ENCODE measurements at places on chromosomes 11 and 22.
A peak's percentile ranks its signal among the peaks of the same experiment; 100 is the strongest.

GRCh38 chr11:93249459-93250220 lies 51.8 kb upstream of the SLC36A4 start:
- H3K36me3 ChIP-seq, result no peaks in the 10 kb centered on the region
- no peaks in the 10 kb centered on the region for H3K27me3 ChIP-seq
- no peak for DNase-seq

DNA sequence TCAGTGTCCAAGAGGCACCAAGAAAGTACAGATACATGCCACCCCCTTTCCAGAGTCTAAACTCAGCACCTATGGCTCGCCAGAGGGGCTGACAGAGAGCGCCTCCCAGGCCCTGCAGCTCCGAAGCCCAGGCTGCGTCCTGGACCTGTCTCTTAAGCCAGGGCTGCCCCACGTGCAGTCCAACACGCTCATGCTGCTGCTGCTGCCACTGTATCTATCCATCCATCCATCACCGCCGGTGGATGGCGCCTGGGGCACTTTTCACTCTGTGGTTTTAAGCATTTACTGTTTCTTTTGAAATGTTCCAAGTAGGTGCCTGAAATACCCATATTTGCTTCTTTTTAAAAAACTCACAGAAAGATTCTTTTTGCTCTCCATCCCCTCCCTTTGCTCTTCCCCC lies 41.8 kb downstream of the MACROD1 start:
- peaks cover 6% of the 10 kb centered on the region for H3K4me1 ChIP-seq
- H3K27me3 ChIP-seq, result no peaks in the 10 kb centered on the region
- H3K36me3 ChIP-seq, result no peaks in the 10 kb centered on the region
- no peak for DNase-seq
- H3K27ac ChIP-seq, result no peak overlapping the region

- H3K4me1 ChIP-seq, result no peaks in the 10 kb centered on the region
- H3K4me3 ChIP-seq, result no peak overlapping the region
- no peaks in the 10 kb centered on the region for H3K27me3 ChIP-seq
- no peak overlapping the region for H3K27ac ChIP-seq
- no peak for DNase-seq
- no peaks in the 10 kb centered on the region for H3K36me3 ChIP-seq
Observed at GRCh38 chr11:80129396-80129795, 688.6 kb upstream of the TENM4 start.

DNA sequence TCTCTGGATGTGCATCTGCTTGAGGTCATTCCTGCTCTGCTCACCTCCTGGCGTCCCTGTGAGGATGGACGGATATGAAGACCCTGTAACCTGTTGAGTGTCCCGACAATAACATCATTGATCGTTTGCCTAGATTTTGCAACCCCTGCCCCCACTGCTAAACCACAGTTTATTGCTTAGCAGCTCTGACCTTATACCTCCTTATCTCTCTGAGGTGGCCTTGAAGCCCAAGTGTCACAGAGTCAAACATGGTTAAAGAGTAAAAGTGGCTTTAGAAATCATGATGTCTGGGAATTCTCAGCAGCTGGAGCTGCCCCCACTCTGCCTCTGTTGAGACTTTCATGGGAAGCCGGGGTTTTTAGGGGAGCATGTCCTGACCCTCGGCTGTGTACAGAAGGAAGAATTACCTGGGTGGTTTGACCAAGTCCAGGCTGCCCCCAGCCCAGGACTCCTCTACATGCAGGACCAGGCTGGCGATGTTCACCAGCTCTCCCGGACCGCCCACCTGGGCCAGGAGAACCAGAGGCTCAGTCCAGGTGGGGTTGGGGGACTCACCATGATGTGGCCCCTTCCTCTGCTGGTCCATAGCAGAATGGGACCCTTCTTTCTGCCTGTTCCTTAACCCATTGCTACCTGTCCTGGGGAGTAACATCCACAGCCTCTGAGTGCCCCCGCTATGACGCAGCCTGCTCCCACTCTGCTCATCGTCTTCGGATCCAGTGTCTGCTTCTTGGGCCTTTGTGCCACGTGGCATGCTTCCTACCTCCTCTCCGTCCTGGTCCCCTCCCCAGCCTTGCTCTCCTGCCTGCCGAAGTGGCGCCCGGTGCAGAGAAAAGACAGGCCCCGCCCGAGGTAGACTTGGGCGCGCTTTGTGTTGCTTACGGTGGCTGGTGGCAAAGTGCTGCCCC lies 33.4 kb upstream of the FTH1 start:
- H3K4me1 ChIP-seq, result no peaks in the 10 kb centered on the region
- H3K36me3 ChIP-seq, result no peaks in the 10 kb centered on the region
- H3K4me3 ChIP-seq, result no peak overlapping the region
- no peak overlapping the region for H3K27ac ChIP-seq
- no peak for DNase-seq

DNA sequence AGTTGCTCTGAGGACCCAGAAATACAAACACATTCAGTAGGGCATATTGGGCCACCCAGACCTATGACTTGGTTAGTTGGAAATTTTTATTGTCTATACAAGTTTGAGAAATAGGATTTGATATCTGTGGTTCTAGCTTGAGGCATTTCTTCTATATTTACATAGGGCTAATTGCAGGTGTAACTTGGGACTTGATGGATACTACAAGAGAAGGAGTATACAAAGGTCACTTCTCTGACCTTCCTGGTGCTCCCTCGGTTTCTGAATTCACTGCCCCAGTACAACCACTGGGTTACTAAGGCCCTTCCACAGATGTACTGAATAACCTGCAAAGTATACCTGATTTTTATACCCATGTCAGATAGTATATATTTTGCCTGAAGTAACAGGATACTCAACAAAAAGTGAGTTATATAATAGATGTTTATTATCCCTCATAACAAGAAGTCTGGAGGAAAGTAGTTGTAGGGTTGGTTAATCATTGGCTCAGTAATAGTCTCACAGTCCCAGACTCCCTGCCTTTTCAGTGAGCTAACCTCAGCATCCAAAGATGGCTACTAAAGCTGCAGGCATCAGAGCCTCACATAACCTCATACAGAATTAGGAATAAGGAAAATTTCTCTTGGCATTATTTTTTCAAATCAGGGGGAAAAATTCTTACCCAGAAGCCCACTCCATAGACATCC lies 8.8 kb upstream of the PGR start:
- DNase-seq, result no peak
- H3K27me3 ChIP-seq, result no peaks in the 10 kb centered on the region
- H3K4me3 ChIP-seq, result no peak overlapping the region
- H3K27ac ChIP-seq, result no peak overlapping the region
- no peaks in the 10 kb centered on the region for H3K36me3 ChIP-seq

- no peaks in the 10 kb centered on the region for H3K27me3 ChIP-seq
- H3K27ac ChIP-seq, result no peak overlapping the region
- peak; percentile 77 for DNase-seq
- peak overlapping the region; percentile 37 for H3K4me3 ChIP-seq
- no peaks in the 10 kb centered on the region for H3K36me3 ChIP-seq
- peaks cover 10% of the 10 kb centered on the region for H3K4me1 ChIP-seq
Observed at GRCh38 chr11:78045851-78046485, 17.7 kb upstream of the THRSP start.

DNA sequence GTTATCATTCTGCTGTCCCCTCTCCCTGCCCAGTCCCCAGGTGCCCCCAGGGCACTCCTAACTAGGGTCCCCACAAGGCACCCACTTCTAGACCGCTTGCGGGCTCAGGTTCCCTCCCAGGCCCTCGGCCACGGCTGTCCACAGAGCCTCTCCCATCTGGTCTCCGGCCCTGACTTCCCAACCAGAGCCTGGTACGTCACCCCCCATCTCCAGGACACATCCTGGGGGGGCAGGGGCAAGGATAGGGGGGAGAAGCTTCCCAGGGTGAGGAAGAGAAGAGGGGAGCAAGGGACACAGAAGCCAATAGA lies 457 bp downstream of the SSTR3 start:
- no peaks in the 10 kb centered on the region for H3K27me3 ChIP-seq
- H3K4me3 ChIP-seq, result no peak overlapping the region
- peaks cover 6% of the 10 kb centered on the region for H3K36me3 ChIP-seq
- no peak for DNase-seq

- no peaks in the 10 kb centered on the region for H3K36me3 ChIP-seq
Observed at GRCh38 chr22:28768701-28769393, 3.6 kb upstream of the CCDC117 start.

DNA sequence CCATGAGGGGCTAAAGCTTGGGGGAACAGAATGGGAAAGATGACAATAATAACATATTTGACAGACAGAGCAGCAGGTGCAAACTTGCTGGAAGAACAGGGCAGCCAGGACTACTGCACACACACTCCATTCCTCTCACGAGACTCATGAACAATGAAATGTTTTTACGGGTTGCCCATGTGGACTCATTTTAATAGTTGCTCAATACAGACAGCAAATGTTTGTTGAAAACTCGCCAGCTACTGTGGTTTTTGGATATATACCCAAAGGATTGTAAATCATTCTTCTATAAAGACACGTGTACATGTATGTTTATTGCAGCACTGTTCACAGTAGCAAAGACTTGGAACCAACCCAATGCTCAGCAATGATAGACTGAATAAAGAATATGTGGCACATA lies 10.3 kb downstream of the SYT13 start:
- no peak for DNase-seq
- H3K4me1 ChIP-seq, result no peaks in the 10 kb centered on the region
- H3K27me3 ChIP-seq, result peaks cover 31% of the 10 kb centered on the region

- DNase-seq, result no peak
- H3K27me3 ChIP-seq, result no peaks in the 10 kb centered on the region
- H3K27ac ChIP-seq, result no peak overlapping the region
- H3K4me1 ChIP-seq, result no peaks in the 10 kb centered on the region
- no peak overlapping the region for H3K4me3 ChIP-seq
- no peaks in the 10 kb centered on the region for H3K36me3 ChIP-seq
Observed at GRCh38 chr11:127376301-127376700, 375.7 kb upstream of the KIRREL3 start.

DNA sequence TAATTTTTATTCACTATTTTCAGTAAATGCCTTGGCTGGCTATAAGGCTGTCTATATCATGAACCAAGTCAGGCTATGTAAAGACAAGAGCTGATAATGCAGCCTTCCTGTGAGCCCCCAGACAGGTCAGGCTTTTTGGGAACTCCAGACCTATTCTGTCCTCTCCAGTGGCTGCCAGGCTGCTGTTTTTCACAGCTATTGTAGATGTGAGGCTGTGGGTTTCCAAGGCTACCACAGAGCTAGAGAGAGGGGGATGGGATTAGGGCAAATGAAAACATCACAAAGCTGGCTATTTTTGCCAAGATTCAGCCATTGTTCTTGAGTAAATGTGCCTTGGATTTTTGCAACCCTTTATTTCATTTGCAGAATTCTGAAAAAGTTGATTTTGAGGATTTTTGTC lies 55.7 kb upstream of the SORL1-AS1 start:
- H3K4me3 ChIP-seq, result no peak overlapping the region
- H3K4me1 ChIP-seq, result peaks cover 9% of the 10 kb centered on the region
- H3K27ac ChIP-seq, result no peak overlapping the region

GRCh38 chr11:133842730-133843129 lies 2.6 kb downstream of the SPATA19 start:
- H3K36me3 ChIP-seq, result no peaks in the 10 kb centered on the region
- no peaks in the 10 kb centered on the region for H3K4me1 ChIP-seq
- H3K4me3 ChIP-seq, result no peak overlapping the region
- no peak overlapping the region for H3K27ac ChIP-seq

- H3K4me3 ChIP-seq, result peak overlapping the region; percentile 100
- DNase-seq, result no peak
- no peaks in the 10 kb centered on the region for H3K27me3 ChIP-seq
- peaks cover 58% of the 10 kb centered on the region for H3K4me1 ChIP-seq
Observed at GRCh38 chr11:61102667-61103571, 630 bp downstream of the CD5 start.

DNA sequence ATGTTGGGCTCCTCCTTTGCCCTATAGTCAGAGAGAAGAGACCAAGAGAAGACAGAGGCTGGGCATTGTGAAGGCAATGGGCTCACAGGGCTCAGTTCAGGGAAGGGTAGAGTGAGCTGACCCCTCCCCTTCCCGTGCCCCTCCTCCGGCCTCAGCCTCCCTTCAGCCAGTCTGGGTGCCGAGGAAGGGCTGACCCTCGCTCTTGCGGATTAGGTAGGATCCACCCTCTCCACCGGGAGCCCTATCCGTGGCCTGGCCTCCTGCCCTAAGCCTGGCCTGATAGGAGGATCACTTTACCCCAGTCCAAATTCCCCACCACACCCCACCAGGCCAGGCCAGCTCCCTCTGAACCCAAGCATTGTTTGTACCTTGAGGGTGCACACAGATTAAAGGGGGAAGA lies 1.8 kb upstream of the PPP1R14B start:
- no peak for DNase-seq
- H3K4me1 ChIP-seq, result peaks cover 59% of the 10 kb centered on the region
- H3K27me3 ChIP-seq, result no peaks in the 10 kb centered on the region
- peaks cover 7% of the 10 kb centered on the region for H3K36me3 ChIP-seq
- no peak overlapping the region for H3K27ac ChIP-seq

DNA sequence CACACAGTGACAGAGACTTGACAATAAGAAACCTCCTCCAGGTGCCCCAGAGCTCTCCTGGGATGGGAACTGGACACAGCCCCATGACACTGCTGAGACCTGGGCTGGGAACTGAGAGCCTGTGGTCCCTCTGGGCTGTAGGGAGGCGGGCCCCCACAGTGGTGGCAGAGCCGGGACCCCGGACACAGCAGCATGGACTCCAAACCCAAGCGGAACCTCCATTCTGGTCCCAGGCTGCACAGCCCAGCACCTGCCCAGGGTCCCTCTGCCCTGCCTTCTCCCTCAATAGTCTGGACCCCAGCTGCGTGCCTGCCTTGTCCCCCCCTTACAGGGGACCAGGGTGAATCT lies 8.4 kb upstream of the APOBEC3H start:
- H3K36me3 ChIP-seq, result peaks cover 24% of the 10 kb centered on the region
- H3K27ac ChIP-seq, result peak overlapping the region; percentile 30
- peaks cover 88% of the 10 kb centered on the region for H3K4me1 ChIP-seq
- H3K27me3 ChIP-seq, result no peaks in the 10 kb centered on the region

- no peaks in the 10 kb centered on the region for H3K4me1 ChIP-seq
- H3K4me3 ChIP-seq, result no peak overlapping the region
- H3K27ac ChIP-seq, result no peak overlapping the region
Observed at GRCh38 chr11:5499671-5500070, 10.1 kb downstream of the UBQLN3 start.

DNA sequence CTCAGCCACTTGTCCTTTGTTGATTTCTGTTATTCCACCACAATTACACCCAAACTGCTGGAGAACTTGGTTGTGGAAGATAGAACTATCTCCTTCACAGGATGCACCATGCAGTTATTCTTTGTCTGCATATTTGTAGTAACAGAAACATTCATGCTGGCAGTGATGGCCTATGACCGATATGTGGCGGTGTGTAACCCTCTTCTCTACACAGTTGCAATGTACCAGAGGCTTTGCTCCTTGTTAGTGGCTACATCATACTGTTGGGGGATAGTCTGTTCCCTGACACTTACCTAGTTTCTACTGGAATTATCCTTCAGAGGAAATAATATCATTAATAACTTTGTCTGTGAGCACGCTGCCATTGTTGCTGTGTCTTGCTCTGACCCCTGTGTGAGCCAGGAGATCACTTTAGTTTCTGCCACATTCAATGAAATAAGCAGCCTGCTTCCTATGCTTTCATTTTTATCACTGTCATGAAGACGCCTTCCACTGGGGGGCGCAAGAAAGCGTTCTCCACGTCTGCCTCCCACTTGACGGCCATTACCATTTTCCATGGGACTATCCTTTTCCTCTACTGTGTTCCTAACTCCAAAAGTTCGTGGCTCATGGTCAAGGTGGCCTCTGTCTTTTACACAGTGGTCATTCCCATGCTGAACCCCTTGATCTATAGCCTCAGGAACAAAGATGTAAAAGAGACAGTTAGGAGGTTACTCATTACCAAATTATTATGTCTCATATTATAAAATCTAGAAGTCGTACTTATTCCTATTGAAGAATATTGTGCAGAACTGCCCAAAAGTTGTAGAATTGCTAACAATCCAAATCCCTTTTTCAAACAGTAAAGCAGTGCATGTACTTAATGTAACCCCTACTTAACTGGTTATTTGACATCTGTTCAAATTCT lies 53.2 kb downstream of the OR4C6 start:
- H3K27me3 ChIP-seq, result no peaks in the 10 kb centered on the region
- no peaks in the 10 kb centered on the region for H3K36me3 ChIP-seq
- H3K4me1 ChIP-seq, result no peaks in the 10 kb centered on the region
- H3K27ac ChIP-seq, result no peak overlapping the region

Measured in CD4-positive, alpha-beta T cell (primary cell).